ENCODE measurements at places on chromosomes 4 and X. TPM values are rescaled to one million over a fixed set of nuclear protein-coding genes. Genes with fewer than 3 reads are reported as not detected.

DNA sequence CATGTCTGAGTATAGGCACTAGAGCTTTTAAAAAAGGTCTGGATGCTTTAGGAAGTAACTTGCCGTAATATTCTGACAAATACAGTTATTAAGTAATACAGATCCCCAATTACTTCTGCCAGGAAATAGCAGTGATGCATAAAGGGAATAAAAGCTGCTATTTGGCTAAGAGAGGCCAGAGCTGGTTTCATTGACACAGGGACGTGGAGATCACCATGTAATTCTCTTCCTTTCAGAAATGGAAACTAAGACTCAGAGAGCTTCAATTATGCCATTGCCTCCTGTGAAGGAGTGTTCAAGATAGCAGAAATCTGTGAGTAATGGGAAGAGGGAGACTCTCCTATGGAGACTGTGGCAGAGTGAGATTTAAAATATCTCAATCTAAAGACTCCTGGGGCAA, 238.1 kb downstream of the SLITRK2 start:
- DNase-seq = no peak

DNA sequence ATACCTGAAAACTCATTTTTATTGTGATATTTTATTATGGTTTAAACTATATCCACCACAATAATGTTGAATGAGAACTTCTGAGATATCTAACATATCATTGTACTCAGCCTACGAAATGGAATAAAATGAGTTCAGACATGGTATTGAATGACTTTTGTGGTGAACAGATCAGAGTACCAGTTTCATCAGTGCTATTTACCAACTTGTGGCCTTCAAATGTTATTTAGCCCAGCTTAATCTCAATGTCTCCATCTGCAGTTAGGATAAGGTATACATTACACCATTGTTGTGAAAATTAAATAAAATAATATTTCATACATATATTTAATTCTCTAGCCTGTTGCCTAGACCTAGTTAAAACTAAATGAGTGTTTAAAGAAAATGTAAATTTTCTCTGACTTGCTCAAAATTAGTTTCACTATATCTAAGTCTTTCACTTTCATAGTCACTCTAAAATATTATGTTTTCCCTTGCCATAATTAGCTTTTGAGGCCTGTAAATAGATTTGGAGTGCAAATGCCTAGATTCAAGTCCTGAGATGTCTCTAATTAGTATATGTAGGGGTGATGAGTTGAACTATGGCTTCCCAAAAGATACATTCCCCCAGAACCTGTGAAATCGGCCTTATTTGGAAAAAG, 594.2 kb downstream of the STPG2 start:
- DNase-seq = no peak

DNA sequence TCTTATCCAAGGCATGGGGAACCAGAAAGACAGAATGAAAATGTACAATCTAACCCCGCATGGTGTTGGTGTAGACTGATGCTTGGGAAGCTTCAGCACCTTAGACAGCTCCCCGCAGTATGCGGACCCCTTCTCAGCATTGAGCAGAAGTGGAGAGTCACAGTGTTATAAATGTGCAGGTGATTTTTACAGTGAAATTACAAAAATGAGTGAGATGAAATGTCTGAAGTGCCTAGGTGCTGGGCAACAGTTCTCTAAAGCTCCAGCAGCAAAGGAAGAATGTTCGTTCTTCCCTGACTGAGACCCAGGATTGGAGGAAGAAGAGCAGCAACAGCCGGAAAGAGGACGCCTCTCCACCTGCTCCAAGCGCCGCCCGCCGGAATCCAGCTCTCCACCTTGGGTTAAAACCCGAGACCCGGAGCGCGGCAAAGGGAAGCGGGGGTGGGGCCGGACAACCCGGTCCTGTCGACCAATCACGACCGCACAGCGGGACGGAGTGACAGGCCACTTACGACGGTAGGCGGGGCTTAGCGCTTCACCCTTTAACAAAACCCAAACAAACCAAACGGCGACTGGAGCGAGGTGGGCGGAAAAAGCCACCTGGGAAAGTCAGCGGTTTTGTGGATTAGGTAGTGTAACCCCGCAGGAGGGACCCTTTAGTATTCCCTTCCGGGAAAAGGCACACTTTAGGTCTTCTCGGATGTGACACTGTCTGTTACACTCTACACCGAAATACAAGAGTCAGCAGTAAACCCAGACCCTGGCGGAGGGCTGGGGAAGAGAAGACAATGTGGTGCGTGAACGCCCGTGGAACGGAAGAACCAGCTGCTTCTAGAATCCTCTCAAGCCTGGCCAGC, at the start of gene GLRA3:
TSS of gene GLRA3 (minus strand) at position 403 of the 857 bp plus-strand sequence. CDS start 436 bp downstream, outside the sequence.
- DNase-seq = no peak

- no peak for DNase-seq
Observed at GRCh38 chrX:153669901-153670731, 3.5 kb downstream of the PNCK start.

GRCh38 chr4:80731436-80731835, 299.1 kb upstream of the BMP3 start:
- no peak for DNase-seq

DNA sequence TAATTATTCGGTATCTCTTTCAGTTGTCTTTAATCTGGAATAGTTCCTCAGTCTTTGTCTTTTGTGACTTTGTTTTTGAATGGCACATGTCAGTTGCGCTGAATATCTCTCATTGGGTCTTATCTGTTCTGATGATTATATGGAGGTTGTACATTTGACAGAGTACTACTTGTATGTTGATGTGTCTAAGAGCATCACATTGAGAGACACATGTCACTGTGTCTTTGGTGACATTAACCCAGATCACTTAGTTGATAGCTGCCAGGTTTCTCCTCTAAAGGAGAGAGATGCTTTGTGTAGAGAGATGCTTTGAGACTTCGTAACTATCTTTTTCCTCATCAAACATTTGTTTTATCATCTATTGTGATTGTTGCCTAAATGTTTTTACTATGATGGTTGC, 92.1 kb downstream of the USP9X start:
- DNase-seq = no peak

- no peak for DNase-seq
Observed at GRCh38 chr4:65737672-65738071, 67.4 kb upstream of the EPHA5 start.

GRCh38 chr4:84220990-84221389, 278.1 kb downstream of the NKX6-1 start:
- DNase-seq = no peak

- DNase-seq = no peak
Observed at GRCh38 chr4:110614976-110615352, 7.9 kb downstream of the PITX2 start.

DNA sequence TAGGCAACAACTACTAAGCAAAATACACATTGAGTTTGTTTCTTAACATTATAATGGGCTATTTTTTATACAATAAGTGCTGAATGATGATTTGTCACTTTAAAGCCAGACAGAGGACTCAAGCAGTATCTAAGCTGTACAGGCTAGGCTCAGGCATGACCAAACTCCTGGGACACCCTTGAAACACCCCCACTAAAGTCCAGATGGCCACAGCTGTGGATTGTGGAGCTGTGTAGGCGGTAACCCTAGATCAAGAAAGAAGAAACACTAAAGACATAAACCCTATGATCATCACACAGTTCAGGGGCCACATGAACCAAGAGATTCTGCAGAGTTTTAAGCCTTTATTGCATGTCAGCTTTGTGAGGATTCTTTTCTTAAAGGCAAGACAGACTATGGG, 25.1 kb downstream of the TAB3 start:
- DNase-seq = no peak

DNA sequence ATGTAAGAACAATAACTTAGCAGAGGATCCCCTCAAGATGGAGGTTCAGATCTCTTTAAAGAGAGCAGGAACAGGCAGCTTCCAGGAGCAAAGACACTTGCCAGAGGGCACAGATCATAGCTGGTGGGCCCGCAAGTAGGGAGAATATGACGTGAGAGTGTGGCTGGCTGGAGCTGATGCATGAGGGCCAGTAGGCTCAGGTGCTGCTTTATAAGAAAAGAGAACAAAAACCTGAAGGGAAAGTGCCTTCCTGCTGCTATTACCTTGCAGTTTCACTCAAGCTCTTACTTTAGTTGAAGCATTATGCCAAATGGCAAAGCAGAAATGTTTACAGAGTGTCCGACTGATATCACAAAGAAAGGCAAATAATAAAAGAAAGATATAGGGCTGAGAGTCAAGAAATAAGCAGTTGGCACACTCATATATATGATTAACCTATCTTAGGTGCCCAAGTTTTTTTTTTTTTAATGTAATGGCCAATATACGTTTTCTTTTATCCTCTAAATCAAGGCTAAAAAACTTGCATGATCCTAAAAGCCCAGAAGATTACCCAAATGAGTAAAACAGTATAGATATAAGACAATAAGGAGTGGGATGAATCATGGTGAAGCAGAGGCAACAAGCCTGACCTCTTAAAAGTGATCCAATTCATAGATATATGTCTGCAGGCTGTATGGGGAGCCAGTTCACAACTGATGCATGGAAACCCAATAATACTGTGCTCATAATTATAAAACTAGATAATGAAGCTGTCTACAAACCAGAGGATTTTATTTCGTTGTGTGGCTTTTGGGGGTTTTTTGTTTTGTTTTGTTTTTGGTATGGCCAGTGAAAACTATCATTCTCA, 12.6 kb downstream of the NR0B1 start:
- no peak for DNase-seq

- no peak for DNase-seq
Observed at GRCh38 chr4:7768736-7769135, 170.9 kb downstream of the AFAP1 start.

GRCh38 chr4:159106636-159107035, 3.8 kb downstream of the RAPGEF2 start:
- DNase-seq = no peak

GRCh38 chr4:177246641-177247584, 62.8 kb upstream of the NEIL3 start:
- no peak for DNase-seq

DNA sequence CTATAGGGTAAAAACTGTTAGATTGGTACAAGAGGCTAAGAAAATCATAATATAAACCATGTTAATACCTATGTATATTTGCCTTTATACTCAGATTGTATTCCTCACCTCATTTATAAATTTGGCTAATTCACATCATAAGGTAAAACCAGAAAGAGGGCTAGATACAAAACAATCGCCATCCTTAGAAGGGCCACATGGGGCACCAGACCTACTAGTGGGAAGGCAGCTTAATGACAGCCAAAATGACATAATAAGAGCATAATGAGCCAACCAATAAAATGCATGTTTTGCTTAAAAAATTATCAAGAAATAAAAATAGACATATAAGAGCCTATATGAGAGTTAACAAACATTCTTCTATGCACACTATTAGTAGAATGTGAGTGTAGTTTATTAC, 107.3 kb upstream of the PRDX4 start:
- no peak for DNase-seq

DNA sequence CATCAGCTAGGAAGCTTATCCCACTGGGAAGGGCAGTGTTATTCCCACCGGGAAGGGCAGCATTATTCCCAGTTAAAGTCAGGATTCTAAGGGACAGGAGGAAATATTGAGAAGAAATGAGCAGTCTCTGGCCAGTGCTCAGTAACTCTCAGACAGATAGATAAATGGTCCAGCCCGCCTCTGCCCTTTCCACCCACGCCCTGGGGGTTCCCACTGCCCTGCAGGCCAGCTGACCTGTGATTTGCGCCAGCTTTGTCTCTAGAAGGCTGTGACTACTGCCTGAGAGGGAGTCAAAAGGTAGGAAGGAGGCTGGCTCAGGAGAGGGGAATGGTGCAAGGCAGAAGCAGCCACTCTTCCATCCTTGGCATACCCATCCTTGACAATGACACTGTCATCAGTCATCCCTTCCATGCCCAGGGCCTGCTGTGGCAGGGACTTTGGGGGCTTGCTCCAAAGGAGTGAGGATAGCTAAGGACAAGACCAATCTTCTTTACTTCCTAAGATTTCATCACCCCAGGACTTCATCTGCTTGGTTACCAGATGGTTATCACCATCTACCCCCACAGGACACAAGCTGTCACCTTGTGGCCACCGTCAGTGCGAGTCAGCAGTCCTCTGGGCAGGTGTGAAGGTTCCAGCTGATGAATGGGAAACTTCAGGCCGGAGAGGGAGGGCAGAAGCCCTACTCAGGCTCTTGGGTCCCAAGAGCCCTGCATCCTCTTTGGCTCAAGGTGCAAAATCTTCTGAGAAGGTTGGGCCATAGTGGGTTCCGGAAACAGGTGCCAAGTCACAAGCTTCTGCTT, 49.5 kb downstream of the SEPSECS start:
- DNase-seq = no peak

DNA sequence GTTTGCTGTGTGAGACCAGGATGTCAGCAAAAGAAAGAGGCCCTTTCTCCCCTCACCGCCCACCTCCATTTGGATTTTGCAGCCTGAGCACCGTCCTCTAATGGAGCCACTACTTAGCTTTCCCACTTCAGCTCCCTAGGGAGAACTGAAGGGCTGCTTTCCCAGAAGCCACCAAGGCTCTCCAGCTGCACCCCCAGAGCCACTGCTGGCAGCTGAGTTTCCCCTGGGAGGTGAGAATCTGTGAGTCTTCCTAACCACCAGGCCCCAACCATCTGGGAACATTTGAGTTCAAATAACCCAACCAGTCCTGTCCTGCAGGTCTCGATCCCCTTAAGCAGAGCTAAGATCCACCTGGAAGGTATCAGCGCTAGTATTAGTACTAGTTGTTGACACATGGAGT, 173.1 kb upstream of the USP9X start:
- DNase-seq = no peak

- no peak for DNase-seq
Observed at GRCh38 chr4:85265234-85265633, 209.7 kb upstream of the ARHGAP24 start.

DNA sequence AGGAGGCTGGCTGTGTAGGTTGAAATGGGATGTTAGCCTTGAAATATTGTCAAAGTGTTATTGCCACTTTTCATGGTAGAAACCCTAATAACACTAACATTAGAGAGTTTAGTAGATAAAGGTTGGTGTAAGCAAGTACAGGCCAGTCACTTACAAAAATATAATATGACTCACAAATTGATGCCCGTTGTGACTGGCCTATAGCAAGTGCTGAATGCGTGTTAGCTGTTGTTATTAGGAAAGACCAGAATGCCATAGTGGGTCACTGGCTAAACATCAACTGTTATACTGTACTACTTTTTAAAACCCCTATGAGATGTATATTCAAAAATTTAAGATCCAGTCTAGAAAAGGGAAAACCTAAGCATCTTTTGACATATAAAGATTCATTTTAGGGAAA, 20.4 kb upstream of the GDPD2 start:
- no peak for DNase-seq

OCIAD1 gene
- 104 TPM for total RNA-seq

MGAT4D gene
- not detected for total RNA-seq

GRIA3 gene
- not detected for total RNA-seq

FAM114A1 gene
- 0.18 TPM for total RNA-seq

SLIT2 gene
- total RNA-seq = not detected

MTMR8 gene
- total RNA-seq = 5.5 TPM

CXCL13 gene
- total RNA-seq = not detected

F11 gene
- not detected for total RNA-seq

USP27X gene
- 2.4 TPM for total RNA-seq
